ENCODE measurements at places on chromosomes 13 and 19. TPM values are rescaled to one million over a fixed set of nuclear protein-coding genes. Genes with fewer than 3 reads are reported as not detected.

GRCh38 chr13:100235311-100235901, 146.5 kb downstream of the PCCA start:
- DNase-seq: no peak

DNA sequence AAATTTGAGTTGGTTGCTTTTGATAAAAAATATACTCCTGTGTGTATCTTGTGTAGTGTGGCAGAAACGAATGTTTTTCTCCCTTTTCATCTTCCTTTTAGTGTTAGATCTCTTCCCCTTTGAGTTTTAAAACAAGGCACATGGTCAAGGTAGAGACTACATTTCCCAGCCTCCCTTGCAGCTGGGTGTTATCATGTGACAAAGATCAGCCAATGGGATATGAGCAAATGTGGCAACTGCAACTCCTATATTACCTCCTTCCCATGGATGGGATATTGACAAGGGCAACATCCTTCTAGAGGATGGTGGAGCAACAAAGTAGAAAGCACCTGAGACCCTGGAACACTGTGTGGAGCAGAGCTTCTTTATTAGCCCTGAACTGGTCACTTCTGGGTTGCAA, 42.4 kb downstream of the ADGRE3 start:
- DNase-seq: no peak

GRCh38 chr19:19434483-19435045, 29.1 kb downstream of the GATAD2A start:
- DNase-seq: no peak

IRS2 gene
- 6.0 TPM for total RNA-seq

- no peak for DNase-seq
These were observed 4.2 kb downstream of the POLR2E start for GRCh38 chr19:1090731-1091543.

ICAM4 gene
- total RNA-seq: 1.0 TPM

GRCh38 chr19:19527371-19527656, 1.4 kb upstream of the YJEFN3 start:
- no peak for DNase-seq

DNA sequence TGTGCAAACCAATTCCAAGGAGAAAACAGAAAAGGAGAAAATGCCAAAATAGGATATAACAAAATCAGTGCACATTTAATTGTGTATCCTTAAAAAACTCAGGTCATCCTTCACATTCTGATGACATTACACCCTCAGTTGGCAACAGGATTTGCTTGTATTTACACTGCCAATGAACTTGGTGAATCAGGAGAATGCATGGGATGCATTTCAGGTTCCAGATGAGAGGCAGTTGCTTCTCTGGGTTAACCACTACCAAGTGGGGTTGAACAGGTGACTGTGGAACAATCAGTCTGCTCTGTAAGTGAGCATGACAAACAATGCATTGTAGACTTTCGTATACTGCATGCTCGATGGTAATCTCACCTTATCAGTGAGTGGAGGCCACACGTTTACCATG, 79.1 kb downstream of the STARD13 start:
- no peak for DNase-seq

CALR3 gene
- total RNA-seq: not detected

GRCh38 chr19:10661946-10662345, 7.8 kb downstream of the ILF3 start:
- no peak for DNase-seq

MYDGF gene
- 58.3 TPM for total RNA-seq

OVOL3 gene
- not detected for total RNA-seq

DNA sequence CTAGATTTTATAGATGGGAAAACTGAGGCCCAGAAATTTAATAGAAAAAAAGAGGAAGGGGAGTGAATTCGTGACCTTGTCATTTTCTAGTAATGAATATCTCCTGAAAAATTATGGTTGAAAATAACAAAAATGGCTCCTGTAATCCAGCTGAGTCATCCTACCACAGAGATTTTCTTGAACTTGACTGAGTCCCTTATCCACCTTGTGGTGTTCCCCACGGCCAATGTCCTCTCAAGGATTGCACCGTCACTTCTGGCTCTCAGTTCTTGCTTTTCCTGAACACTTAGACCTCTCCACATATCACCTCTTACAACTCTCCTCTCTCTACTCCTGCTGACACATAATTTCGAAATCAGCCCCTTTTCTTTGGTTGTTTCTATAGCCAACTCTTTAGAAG, 1.2 kb upstream of the KATNAL1 start:
- no peak for DNase-seq

B3GNT3 gene
- 88.2 TPM for total RNA-seq

- DNase-seq: no peak
These were observed 31.5 kb downstream of the ADGRE2 start for GRCh38 chr19:14746886-14747285.

GRCh38 chr13:102935896-102936321, 90.1 kb downstream of the ERCC5 start:
- DNase-seq: no peak

GRCh38 chr13:79285159-79285558, 120.9 kb downstream of the RBM26 start:
- no peak for DNase-seq

GRCh38 chr13:91904597-91904996, 506.2 kb downstream of the GPC5 start:
- no peak for DNase-seq

DNA sequence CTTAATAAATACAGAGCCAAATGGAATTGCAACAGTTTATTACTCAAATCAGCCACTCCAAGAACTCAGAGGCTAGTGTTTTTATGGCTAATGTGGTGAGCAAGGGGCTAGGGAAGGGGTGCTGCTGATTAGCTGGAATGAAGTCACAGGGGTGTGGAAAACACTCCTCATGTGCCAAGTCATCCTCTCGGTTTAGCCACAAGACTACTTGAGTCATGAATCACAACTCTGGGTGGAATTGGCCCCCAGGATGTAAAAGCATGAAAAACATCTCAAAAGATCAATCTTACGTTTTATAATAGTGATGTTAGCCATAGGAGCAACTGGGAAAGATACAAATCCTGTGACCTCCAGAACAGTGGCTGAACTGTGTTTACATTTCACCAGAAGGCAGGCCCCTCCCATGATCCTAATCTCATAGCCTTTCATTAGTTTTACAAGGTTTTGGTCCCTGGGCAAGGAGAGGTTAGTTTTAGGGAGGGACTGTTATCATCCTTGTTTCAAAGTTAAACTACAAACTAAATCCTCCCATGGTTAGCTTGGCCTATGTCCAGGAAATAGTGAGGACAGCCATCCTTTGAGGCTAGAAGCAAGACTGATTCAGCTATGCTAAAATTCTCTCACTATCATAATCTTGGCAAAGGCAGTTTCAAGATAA, 2020.1 kb upstream of the PCDH20 start:
- DNase-seq: no peak

DNA sequence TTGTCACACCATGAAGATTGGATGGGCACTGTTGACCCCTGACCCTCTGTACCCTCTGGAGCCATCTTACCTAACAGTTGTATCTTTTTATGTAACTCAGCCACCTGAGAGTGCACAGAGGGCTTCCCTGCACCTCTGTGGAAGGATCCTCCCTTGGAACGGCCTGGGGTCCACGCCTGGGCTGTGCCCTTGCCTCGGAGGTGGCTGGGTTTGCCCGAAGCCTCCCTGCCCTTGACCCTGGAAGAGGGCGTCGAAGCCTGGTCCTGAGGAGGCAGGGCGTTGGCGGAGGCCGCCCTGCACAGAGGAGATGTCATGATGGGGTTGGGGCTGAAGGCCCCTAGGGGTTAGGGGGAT, 241 bp downstream of the ODAD3 start:
- DNase-seq: no peak

DNA sequence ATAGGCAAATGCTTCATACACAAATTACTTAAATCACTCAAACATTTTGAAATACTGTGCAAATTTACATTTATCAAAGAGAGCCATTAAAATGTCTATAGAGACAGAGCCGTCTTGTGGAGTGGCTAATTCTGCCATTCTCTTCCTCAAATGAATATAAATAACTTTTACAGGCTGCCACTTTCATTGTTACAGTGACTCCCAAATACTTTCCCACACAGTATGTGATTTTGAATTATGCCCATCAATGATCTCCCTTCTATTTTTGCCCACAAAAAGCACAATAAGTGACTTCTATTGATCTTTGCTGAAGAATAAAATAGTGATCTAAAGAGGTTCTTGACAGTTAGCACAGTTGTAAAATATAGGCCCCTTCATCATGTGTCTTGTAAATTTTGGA, 1244.9 kb downstream of the PCDH17 start:
- no peak for DNase-seq

STK24 gene
- total RNA-seq: 160 TPM

DNA sequence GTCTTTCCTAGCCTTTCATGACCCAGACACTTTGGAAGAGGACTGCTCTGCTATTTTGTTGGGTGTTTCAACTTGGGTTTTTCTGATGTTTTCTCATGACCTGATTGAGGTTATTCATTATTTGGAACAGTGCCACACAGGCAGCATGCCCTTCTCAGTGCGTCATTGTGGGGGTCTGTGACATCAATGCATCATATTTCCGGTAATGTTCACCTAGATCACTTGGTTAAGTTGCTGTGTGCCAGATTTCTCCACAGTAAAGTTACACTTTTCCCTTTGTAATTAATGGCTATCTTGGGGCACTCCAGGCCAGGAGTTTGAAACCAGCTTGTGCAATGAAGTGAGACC, 124.4 kb downstream of the SIPA1L3 start:
- DNase-seq: no peak

- DNase-seq: no peak
These were observed 87.6 kb upstream of the DOCK9 start for GRCh38 chr13:99065235-99066015.

GRCh38 chr13:38090913-38091312, 221.3 kb upstream of the TRPC4 start:
- DNase-seq: no peak

CAMSAP3 gene
- total RNA-seq: 29.3 TPM

GRCh38 chr13:63896321-63896720, 2480.7 kb upstream of the PCDH20 start:
- no peak for DNase-seq

- no peak for DNase-seq
These were observed 14.2 kb upstream of the PNMA8C start for GRCh38 chr19:46442808-46443450.

GRCh38 chr13:43397111-43397510, 373.7 kb downstream of the DNAJC15 start:
- no peak for DNase-seq

DNA sequence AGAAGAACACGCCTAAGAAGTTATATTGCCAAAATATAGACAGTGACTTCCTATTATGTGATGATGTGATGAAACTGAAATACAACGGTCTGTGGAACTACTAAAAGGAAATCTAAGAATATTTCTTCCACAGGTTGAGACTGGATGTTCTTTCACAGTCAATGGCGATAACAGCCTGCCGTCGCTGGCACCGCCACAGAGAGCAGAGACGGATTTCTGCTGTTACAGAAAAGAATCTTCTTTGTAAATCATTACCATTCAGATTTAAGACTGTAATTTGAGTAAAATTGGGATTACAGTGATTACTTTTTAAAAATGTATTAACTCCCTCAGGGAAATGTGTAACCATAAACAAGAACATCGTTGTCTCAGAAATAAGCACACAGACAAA, 100.8 kb downstream of the TUBGCP3 start:
- no peak for DNase-seq

- no peak for DNase-seq
These were observed 21.8 kb downstream of the SACS start for GRCh38 chr13:23411706-23412105.

TARM1 gene
- not detected for total RNA-seq

DNA sequence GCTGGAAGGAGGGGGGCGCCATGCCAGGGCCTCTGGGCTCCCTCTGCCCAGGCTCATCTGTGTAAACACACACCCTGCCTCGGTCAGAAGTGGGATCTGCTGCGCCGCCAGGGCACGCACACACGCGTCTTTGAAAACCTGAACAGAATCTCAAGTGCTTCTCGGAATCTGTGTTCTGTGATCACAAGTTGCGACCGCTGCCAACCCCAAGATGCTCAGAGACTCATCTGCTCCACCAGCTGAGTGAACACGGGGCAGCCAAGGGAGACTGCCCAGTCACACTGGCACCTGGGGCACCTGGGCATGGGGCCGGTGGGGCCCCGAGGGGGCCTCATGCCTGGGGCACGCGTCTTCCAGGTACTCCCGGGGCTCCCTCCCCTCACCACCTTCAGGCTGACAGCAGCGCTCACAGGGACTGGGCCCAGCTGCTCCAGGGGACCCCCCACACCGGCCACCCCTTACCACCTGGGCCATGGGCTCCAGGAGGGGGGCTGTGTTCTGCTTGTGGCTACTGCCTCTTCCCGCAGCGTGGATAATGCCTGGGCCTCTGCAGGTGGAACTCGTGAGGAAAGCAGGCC, 59.0 kb downstream of the KLF2 start:
- DNase-seq: no peak

DNA sequence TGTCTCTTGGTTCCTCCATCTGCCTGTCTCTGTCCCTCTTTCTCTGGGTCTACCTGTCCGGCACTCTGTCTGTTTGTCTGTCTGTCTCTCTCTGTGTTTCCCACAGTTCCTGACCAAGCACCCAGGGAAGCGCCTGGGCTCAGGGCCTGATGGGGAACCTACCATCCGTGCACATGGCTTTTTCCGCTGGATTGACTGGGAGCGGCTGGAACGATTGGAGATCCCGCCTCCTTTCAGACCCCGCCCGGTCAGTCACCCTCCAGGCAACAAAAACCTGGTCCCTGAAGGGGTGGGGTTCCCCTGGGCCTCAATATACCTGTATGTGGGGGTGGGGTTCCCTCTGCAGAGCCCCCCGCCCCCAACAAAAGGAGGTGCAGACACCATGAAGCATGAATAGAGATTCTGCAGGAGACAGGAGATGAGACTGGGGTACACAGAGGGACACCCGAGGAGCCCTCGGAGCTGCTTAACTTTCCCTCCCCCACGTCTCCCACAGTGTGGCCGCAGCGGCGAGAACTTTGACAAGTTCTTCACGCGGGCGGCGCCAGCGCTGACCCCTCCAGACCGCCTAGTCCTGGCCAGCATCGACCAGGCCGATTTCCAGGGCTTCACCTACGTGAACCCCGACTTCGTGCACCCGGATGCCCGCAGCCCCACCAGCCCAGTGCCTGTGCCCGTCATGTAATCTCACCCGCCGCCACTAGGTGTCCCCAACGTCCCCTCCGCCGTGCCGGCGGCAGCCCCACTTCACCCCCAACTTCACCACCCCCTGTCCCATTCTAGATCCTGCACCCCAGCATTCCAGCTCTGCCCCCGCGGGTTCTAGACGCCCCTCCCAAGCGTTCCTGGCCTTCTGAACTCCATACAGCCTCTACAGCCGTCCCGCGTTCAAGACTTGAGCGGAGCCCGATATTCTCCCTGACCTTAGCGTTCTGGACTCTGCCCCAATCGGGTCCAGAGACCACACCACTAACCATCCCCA, 2.6 kb upstream of the CACNG7 start:
- DNase-seq: no peak
